NB4 (cell line): ENCODE measurements at places on chromosomes 12 and 14.
A peak's percentile ranks its signal among the peaks of the same experiment; 100 is the strongest.

GRCh38 chr12:42589465-42590329 is at the start of gene PRICKLE1:
Gene PRICKLE1, minus strand, starts transcription at chr12:42589746. Its CDS starts 117,230 bp downstream, at chr12:42472516.
- DNase-seq, result peak; percentile 65

GRCh38 chr12:6957151-6957701 is 6.1 kb downstream of the PTPN6 start:
- no peak for DNase-seq

- DNase-seq, result no peak
Measured at GRCh38 chr12:6754411-6754810, 1.5 kb upstream of the MLF2 start.

GRCh38 chr14:101088714-101089113 is 185.2 kb upstream of the RTL1 start:
- DNase-seq, result no peak

- DNase-seq, result no peak
Measured at GRCh38 chr12:54558311-54558710, 8.9 kb downstream of the PDE1B start.

GRCh38 chr14:104950021-104950420 is 25.3 kb downstream of the PLD4 start:
- no peak for DNase-seq

GRCh38 chr12:80717856-80718255 is 1.1 kb downstream of the MYF5 start:
- DNase-seq, result no peak

GRCh38 chr12:48572326-48572725 is 2.5 kb upstream of the LALBA start:
- peak; percentile 18 for DNase-seq
